ENCODE measurements at places on chromosomes 1 and 21.

DNA sequence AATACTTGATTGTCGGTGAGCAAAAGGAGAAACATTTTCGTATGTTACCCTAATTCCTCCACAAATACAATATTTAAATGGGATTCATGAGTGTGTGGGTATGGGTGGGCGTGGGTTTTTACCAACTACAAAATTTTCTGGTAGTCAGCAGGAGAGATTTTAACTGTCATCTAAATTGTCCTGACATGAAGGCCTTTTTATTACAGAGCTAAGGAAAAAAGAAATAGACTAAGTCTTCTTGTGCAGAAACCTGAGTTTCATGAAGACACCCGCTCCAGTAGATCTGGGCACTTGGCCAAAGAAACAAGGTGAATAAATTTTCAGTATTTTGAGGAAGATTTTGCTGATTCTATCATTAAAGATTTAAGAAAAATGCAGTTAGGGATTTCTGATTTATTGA, 752 bp downstream of the RGS18 start:
- no peak for DNase-seq

GRCh38 chr21:43578677-43579303, 80.5 kb downstream of the HSF2BP start:
- DNase-seq = no peak

- no peak for DNase-seq
Measured at GRCh38 chr1:178634445-178634844, 90.6 kb upstream of the RALGPS2 start.

- no peak for DNase-seq
Measured at GRCh38 chr1:92691925-92692324, 93.0 kb downstream of the EVI5 start.

DNA sequence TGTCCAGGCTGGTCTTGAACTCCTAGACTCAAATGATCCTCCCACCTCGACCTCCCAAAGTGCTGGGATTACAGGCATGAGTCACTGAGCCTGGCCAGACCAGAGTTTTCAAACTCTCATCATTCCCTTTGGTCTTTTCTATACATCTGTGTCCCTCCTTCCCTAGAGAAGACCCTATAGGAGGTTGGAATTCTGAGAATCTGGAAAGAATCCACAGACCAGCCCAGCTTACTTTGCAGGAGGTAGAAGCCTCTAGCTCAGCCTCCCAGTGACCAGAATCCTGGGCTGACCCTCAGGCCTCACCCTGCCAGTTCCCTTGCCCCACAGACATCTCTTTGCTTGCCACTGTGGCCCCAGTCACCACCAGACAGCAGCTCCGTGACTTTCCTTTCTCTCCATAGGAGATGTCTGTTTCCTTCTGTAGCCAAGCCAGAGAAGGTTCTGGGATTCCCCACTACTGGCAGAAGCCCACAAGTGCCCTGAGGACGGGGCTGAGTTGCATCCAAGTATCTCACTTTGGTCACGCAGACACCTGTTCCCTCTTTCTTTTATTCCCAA, 34.7 kb upstream of the KHDRBS1 start:
- no peak for DNase-seq

DNA sequence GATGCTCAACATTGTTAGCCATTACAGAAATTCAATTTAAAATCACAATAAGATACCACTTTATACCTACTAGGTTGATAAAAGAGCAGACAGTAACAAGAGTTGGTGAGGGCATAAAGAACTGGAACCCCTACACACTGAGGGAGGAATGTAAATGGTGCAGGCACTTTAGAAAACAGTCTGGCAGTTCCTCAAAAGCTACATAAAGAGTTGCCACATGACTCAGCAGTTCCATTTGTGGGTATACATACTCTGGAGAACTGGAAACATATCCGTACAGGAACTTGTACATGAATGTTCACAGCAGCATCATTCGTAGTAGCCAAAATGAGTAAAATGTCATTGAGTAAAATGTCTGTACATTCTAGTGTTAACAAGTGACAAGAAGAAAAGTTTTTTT, 17.0 kb downstream of the NSL1 start:
- no peak for DNase-seq

- no peak for DNase-seq
Measured at GRCh38 chr1:201737352-201738060, 91.5 kb upstream of the IPO9 start.

GRCh38 chr1:13771745-13772144, 71.8 kb downstream of the PRDM2 start:
- no peak for DNase-seq

GRCh38 chr1:164660412-164660772, 101.4 kb downstream of the PBX1 start:
- DNase-seq = no peak

GRCh38 chr1:171913385-171913784, 72.1 kb downstream of the DNM3 start:
- no peak for DNase-seq

GRCh38 chr1:15722836-15723532, 13.1 kb upstream of the SLC25A34 start:
- no peak for DNase-seq

GRCh38 chr1:15835741-15836510, 11.6 kb upstream of the SPEN start:
- peak; percentile 97 for DNase-seq

GRCh38 chr1:28845786-28846543, 34.0 kb downstream of the OPRD1 start:
- DNase-seq = no peak

DNA sequence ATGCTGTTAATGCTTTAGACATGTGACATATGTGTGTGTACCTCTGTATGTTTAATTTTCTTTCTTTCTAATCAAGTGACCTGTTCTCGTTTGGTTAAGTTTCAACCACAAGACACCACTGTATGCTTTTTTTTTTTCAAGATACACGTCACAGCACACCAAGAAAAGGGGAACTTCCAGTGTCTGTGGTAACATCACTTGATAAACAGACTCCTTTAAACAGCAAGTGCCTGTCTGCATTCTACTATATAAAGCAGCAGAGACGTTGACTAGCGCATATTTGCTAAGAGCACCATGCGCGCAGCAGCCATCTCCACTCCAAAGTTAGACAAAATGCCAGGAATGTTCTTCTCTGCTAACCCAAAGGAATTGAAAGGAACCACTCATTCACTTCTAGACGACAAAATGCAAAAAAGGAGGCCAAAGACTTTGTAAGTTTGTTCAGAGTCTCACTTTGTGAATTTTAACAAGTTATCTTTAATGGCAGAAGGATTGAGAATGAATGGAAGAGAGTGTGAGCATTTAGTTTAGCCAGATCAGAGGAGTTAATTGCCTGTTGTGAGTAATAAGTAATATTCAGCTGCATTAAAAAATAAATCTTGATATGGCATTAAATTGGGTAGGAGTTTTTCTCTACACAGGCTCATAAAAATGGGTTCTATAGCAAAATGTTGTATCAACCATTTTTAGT, at the start of gene RGS1:
RGS1 (plus strand) TSS at position 275 of the 691 bp plus-strand sequence; CDS start at position 295, 20 bp downstream.
- peak; percentile 42 for DNase-seq

DNA sequence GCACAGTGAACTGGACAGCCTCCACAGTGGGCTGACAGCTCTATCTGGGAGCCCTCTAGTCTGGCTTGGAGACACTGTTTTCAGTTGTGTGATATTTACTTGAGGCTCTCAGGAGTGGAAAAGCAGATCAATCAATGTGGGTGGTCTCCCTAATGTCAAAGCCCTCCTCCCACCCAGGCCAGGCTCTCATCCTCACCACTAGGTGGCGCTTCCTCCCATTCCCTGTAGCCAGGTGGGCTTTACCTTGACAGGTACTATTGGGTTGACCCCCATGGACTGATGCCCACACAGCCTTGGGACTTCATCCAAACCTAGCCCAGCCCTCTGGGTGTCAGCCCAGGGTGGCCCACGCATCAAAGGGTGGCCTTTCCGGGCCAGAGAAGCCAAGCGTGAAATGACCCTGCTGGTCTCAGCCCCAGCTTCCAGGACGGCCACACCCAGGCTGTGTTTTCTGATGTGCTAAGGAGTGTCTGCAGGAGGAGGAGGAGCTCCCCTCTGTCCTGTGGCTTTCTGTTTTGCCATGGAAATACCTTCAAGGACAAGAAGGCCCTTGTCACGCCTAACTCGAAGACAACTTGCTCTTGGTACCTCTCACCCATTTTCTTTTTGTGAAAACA, 54.0 kb downstream of the CLIC6 start:
- DNase-seq = no peak

DNA sequence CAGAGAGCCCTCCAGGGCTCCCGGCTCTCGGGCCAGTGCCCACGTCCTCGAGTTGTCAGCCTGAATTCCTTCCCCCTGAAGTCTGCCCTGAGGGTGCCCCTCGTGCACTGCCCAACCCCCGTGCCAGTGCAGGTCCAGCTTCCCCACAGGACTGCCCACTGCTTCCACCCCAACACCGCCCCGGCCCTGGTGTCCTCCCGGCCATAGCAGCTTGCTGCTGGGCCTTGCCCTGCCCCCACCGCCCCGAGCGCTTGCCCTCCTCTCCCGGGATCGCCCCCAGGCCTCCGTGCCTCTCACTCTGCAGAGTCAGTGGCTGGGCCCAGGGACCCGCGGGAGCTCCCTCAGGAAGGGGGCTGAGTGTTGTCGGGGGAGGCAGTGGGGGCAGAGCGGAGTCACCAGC, 24.1 kb upstream of the ARHGEF16 start:
- DNase-seq = no peak

GRCh38 chr1:156812293-156812990, 4.2 kb downstream of the SH2D2A start:
- DNase-seq = no peak

DNA sequence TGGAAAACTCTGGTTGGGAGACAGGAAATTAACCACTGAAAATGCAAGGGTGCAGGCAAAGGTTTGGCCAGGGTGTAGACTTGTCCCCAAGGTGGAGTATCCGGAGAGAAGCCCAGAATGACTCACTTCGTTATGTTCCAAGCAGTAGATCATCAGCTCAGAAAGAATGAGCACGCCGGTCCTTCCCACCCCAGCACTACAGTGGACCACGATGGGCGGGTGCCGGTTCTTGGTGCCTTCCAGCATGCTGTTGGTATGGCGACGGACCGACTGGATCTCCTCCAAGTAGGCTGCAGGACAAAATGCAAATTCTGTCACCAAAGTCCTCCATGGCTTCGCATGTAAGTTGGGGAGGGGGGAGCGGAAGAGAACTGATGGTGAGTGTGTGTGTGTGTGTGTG, 83.4 kb downstream of the SMYD2 start:
- DNase-seq = no peak

GRCh38 chr1:119773711-119774241, 5.1 kb upstream of the HMGCS2 start:
- DNase-seq = no peak

GRCh38 chr1:42258218-42258617, 76.8 kb downstream of the FOXJ3 start:
- no peak for DNase-seq

GRCh38 chr1:6448749-6449631, 17.0 kb downstream of the TNFRSF25 start:
- no peak for DNase-seq

- DNase-seq = no peak
Measured at GRCh38 chr1:99250728-99251127, 13.6 kb upstream of the PLPPR4 start.

- DNase-seq = no peak
Measured at GRCh38 chr21:16913010-16913409, 599.8 kb upstream of the CXADR start.

GRCh38 chr1:167862432-167863076, 51.4 kb downstream of the ADCY10 start:
- no peak for DNase-seq

DNA sequence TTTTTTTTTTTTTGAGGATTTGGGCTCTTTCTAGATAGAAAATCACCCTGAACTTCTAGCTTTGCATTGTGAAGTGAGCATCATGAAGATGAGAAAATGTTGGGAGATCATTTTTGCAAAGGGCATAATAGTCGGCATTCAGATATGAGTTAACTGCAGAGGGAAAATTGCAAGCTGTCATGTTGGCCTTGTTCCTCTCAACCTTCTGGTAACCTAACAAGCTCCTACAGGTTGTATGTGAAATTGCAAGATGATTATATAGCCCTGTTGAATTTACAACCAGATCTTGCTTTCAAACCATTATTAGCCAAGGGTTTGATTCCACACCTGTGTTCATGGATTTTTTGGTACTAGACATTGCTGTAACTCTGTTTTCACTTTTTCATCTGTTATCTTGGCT, 2.2 kb downstream of the ELOA start:
- DNase-seq = no peak

- no peak for DNase-seq
Measured at GRCh38 chr1:30034105-30034626, 689.2 kb downstream of the MATN1 start.

DNA sequence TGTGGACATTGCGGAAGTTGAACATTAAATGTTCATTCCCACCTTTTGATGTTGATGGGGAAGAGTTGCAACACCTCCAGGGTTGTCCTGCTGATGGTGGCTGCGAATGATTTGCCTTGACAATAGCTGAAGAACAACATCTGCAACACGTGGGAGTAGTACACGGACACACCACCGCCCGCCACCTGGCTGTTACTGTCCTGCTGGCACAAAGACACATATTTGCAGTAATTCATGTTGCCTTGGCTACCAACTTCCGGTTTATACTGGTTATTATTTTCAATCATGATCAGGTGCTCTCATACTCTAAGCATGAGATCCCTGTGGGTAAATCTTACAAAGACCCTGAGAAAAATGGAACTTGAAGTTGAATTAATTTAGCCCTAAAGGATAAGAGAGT, 55.2 kb downstream of the UBR4 start:
- no peak for DNase-seq

DNA sequence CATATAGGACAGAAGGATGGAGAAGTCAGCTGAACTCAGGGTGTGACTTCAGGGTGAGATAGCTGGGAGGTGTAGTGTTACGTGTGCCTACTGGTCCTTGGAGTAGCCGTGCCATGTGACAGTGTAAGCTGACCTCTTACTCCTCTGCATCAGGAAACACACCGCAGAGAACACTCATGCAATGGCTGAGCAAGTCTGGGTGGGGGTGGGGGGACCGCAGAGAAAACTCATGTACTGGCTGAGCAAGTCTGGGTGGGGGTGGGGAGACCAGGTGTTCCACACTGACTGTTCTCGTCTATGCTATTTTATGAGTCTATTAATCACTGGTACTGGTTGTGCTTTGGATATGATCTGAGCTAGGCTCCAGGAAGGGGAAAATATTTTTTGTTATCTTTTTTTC, 233.1 kb downstream of the PAPPA2 start:
- no peak for DNase-seq

- DNase-seq = no peak
Measured at GRCh38 chr21:38609580-38609979, 111.3 kb upstream of the ERG start.

DNA sequence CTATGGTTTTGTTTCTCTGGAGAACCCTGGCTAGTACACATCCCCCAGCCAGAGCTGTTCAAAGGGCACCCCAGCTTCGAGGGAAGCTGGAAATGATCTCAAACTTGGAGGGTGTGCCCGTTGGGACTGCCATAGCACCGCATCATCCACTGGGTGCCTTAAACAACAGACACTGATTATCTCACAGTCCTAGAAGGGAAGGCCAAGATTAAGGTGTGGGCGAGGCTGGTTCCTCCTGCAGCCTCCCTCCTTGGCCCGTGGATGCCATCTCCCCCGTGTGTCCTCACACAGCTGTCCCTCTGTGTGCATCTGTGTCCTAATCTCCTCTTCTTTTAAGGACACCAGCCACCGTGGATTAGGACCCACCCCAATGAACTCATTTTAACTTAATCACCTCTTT, 4.2 kb upstream of the IBA57 start:
- DNase-seq = no peak

- DNase-seq = no peak
Measured at GRCh38 chr1:212982430-212983152, 32.2 kb downstream of the VASH2 start.

GRCh38 chr1:180239145-180240096, 9.4 kb downstream of the LHX4 start:
- no peak for DNase-seq
